ENCODE measurements at places on chromosomes 3 and 15.

GRCh38 chr15:89138999-89139612 is 50.9 kb downstream of the ABHD2 start:
- no peak for DNase-seq

GRCh38 chr3:176939022-176939817 is 258.1 kb downstream of the TBL1XR1 start:
- peak; percentile 59 for DNase-seq

GRCh38 chr3:33424606-33425452 is 15.4 kb downstream of the UBP1 start:
- DNase-seq, result no peak

GRCh38 chr3:88000853-88001252 is 58.0 kb downstream of the CGGBP1 start:
- DNase-seq, result no peak

Measured in RCC 7860 (cell line).